ENCODE measurements at places on chromosomes 2 and 18.

DNA sequence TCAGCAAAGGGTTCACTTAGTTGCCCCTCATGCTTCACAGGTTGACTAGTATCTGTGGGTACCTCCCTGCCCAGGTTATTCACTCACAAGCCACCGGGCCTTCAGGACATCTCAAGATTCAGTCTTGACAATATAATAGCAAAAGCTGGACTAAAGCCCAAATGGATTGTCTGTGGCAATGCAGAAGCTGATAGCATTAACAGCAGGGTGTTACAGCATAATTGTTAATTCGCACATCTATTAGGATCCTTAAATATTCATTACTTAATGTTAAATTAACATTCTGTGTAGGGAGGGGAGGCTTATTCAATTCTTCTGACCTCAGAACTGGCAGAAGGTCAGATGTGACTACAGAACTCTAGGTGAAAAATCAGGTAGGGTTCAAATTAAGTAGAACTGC is 20.2 kb upstream of the GTF2A1L start:
- DNase-seq, result no peak

GRCh38 chr2:85248773-85249509 is 78.8 kb downstream of the TGOLN2 start:
- no peak for DNase-seq

DNA sequence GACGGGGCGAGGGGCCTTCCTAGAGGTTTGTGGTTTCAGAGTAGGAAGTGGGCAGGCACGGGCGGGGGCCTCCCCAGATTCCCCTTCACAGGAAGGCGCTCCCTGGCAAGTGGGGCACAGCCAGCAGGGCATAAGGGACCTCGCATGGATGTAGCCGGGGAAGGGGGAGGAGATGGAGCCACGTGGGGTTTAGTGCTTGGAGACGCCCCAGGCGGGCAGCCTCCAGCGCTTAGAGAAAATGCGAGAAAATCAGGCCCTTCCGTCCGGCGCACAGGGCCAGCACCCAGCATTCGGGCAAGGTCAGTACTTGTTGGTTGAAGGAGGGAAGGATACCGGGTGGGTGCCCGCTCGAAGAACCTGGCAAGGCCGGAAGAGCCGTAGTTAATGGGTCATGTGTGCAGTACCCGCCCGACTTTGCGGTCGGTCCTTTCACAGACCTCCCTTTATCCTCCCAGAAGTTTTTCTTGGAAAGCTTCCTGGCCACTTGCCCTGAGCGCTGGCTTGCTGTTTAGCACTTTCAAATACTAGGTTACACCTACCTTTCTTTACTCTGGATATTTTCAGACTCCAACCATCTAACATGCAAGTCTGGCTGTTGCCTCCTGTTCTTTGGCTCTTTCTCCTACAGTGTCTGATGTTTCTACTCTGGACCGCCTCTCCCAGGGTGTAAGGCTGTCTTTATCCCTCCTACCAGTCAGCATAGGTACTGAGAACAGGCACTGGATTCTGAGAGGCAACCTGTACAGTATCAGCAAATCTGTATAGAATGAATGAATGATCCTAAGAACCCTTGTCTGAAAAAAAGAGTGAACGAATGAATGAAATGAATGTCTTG is 78.1 kb downstream of the CIB4 start:
- peak; percentile 34 for DNase-seq

DNA sequence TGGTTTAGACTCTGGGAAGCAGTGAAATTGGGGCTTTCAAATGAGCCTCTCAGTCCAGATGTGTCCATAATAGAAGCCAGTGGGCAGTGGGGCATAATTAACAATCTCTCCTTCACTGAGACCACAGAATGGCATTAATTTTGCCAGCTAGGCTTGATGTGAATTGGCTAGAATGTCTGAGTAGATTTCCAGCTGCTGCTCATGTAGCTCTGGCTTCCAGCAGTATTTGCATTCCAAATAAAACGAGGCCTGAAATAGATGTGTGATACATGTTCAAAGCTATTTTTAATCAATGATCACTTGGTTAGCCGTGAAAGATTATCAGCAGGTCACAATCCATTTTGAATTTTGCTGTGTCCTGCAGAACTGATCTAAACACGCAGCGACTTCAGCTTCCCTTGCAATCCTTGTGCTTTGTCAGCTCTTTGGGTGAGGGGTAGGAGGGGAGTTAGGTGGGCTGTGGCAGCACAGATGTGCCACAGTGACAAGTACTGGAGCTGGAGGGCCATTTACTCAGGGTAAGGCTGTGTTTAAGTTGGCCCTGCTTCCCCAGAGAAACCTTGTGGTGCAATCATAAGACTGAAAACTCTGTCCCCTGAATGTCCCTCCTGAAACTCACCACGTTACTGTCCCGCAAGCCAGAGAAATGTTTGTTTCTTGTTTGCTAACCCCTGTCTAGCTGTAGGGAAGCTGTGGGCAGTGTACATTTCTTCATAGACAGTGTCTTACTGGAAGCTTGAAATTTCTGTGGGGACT is 56.9 kb upstream of the TMEM178A start:
- DNase-seq, result no peak

DNA sequence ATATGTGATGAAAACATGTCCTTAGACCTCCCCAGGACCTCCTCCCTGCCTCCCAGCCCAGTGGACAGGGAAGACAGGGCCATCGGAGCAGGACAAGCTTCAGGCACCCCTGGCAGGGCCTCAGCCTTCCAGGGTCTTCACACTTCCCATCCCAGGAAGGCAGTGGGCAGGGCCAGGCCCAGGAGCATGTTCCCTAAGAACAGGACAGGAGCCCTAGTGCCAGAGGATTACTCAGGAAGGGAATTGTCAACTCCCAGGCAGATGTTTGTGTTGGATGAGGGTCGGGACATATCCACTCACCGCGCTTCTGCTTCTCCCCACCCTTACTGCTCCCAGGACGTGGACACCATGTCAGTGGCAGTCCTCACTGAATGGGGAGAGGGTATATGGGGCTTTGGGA is 138.9 kb downstream of the TNS1 start:
- no peak for DNase-seq
